Esophagus muscularis mucosa (tissue), 4 donors: ENCODE measurements at places on chromosomes 11 and 22. TPM values are rescaled to one million over a fixed set of nuclear protein-coding genes. Genes with fewer than 3 reads are reported as not detected.

The MMP13 gene
- total RNA-seq: not detected

The RBMXL2 gene
- not detected for total RNA-seq

The OR52I2 gene
- total RNA-seq: not detected

The PLAAT5 gene
- 3.0 TPM for total RNA-seq

The RASGRP2 gene
- total RNA-seq: 32.8 TPM

The CSF2RB gene
- 7.5 TPM for total RNA-seq

The APOA5 gene
- total RNA-seq: not detected

The LINC01488 gene
- not detected for total RNA-seq

The DKK3 gene
- total RNA-seq: 94.3 TPM

The GGT1 gene
- total RNA-seq: 2.5 TPM

The C22orf15 gene
- not detected for total RNA-seq

The BTG4 gene
- not detected for total RNA-seq

The ANKRD49 gene
- 20.8 TPM for total RNA-seq

The TMEM218 gene
- total RNA-seq: 15.6 TPM

The SYT8 gene
- total RNA-seq: not detected

The RAB36 gene
- 6.6 TPM for total RNA-seq

The COX8A gene
- 396 TPM for total RNA-seq

The RFPL2 gene
- total RNA-seq: not detected

The PGA5 gene
- not detected for total RNA-seq

The OR8A1 gene
- total RNA-seq: not detected

The OR8H3 gene
- not detected for total RNA-seq

The CABP4 gene
- 0.50 TPM for total RNA-seq

The ISX gene
- total RNA-seq: not detected

The PNPLA2 gene
- total RNA-seq: 80.1 TPM

The NPAS4 gene
- total RNA-seq: 1.2 TPM

The MS4A6A gene
- total RNA-seq: 53.4 TPM

The TMEM191C gene
- 3.8 TPM for total RNA-seq

The MRGPRX4 gene
- not detected for total RNA-seq

The MIOX gene
- total RNA-seq: not detected

The AMBRA1 gene
- total RNA-seq: 20.0 TPM

The TYR gene
- total RNA-seq: not detected

The MCAT gene
- total RNA-seq: 32.1 TPM
